Endothelial cell of umbilical vein (primary cell): ENCODE measurements at places on chromosomes 12 and 14.
A peak's percentile ranks its signal among the peaks of the same experiment; 100 is the strongest.

- DNase-seq, result peak; percentile 72
Measured at GRCh38 chr12:77324763-77325468, 259.5 kb upstream of the E2F7 start.

- no peak for DNase-seq
Measured at GRCh38 chr14:64506721-64507120, 2.2 kb downstream of the ZBTB1 start.

DNA sequence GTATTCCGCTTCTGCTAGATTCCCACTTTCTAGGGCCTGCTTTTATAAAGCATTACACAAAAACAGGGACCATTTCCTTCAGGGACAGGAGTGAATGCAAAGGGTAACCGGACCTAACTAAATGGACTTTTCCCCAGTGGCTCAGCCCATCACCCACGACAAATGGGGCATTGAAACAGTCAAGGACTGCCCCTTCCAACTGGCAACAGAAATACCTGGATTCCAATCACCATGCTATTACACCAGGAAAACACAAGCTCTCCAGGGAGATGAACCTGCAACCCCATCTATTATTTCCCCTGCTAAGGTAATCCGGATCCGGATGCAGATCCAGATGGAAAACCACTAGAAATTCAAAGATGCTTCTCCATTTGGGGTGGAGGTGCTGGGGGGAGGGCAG lies 1.0 kb downstream of the MPHOSPH9 start:
- no peak for DNase-seq

DNA sequence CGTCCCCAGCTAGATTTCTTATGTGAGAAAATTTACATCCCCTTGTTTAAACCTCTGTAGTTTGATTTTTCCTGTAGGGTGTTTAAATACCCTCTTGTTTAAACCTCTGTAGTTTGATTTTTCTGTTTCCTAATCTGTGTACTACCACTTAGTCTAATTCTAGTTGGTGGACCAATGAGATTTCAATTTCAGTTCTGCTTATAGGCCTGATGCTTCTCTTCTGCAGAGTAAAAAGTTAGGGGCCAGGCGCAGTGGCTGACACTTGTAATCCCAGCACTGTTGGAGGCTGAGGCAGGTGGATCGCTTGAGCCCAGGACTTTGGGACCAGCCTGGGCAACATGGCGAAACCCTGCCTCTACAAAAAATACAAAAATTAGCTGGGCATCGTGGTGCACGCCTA lies 11.5 kb downstream of the UBC start:
- no peak for DNase-seq

GRCh38 chr14:95943699-95944098 lies 67.1 kb downstream of the TUNAR start:
- DNase-seq, result no peak

GRCh38 chr14:78202163-78202562 lies 32.0 kb downstream of the NRXN3 start:
- DNase-seq, result no peak

DNA sequence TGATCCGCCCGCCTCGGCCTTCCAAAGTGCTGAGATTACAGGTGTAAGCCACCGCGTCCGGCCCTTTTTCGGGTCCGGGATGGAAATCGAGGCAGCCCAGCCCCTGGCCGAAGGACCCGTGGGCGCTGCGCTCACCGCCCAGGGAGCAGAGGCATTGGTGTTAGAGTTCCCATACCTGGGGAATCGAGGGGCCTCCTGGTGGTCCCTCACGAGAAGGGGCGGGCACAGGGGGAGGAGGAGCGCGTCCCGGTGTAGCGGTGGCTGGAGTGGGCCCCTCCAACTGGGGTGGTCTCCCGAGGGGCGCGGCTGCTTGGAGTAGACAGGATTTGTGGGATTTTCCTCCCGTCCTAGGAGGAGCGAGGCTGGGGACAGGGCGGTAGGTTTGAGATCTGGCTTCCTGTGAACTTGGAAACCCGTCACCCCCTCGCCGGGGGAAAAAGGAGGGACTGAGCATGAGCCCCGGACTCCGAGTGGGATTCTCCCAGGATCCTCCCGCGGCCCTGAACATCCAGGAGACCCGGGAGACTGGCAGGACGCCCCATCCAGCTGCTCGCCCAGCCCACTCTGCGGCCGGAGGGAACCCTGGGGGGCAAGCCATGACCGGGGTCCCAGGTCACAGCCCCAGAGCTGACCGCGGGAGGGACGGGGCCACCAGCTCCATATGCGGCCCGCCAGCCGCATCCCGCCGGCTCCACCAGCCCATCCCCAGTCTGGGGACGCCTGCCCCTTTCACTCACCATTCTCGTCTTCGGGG lies 70.9 kb downstream of the ASCL4 start:
- no peak for DNase-seq

GRCh38 chr14:56195704-56196103 lies 77.5 kb downstream of the PELI2 start:
- DNase-seq, result peak; percentile 31

GRCh38 chr12:49223122-49223521 lies 34.2 kb upstream of the TUBA1A start:
- no peak for DNase-seq

DNA sequence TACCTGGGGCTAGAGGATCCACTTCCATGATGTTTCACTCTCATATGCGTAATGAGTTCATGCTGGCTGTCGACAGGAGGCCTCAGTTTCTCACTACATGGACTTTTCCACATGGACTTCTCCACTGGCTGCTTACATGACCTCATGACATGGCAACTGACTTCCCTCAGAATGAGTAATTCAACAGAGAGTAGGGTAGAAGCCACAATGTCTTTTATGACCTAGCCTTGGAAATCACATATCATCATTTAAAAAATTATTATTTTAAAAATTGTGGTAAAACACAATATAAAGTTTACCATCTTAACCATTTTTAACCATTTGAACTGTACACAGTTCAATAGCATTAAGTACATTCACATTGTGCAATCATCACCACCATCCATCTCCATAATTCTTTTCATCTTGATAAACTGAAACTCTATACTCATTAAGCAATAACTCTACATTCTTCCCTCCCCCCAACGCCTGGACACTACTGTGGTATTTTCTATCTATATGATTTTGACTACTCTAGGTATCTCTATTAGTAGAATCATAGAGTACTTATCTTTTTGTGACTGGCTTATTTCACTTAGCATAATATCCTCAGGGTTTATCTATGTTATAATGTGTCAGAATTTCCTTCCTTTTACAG lies 144.5 kb downstream of the TGFB3 start:
- no peak for DNase-seq

GRCh38 chr14:59769586-59769985 lies 101.0 kb downstream of the RTN1 start:
- DNase-seq, result no peak

- no peak for DNase-seq
Measured at GRCh38 chr12:91636721-91637120, 454.1 kb upstream of the DCN start.

GRCh38 chr12:59736359-59736758 lies 140.5 kb downstream of the SLC16A7 start:
- no peak for DNase-seq

GRCh38 chr12:81722004-81722403 lies 37.1 kb downstream of the PPFIA2 start:
- DNase-seq, result no peak

GRCh38 chr12:26069796-26070195 lies 55.0 kb downstream of the BHLHE41 start:
- DNase-seq, result no peak

- DNase-seq, result no peak
Measured at GRCh38 chr12:119082496-119082895, 96.2 kb upstream of the HSPB8 start.

DNA sequence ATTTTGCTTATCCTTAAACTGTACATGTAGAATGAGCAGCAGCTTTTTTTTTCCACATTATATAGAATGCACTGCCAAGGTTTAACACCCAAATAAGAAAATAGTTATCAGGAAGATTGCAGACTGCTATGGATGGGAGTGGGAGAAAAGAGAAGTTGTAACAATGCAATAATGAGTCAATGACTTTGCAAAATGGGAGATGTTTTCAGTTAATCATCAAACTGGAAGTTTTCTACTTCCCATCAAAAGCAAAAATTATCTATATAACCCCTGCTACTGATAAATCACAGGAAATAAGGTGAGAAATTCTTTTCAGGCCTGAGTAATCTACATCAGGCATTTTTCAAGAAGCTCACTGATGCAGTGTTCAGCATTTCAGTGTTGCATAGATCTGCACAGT lies 309.1 kb downstream of the GXYLT1 start:
- DNase-seq, result no peak

DNA sequence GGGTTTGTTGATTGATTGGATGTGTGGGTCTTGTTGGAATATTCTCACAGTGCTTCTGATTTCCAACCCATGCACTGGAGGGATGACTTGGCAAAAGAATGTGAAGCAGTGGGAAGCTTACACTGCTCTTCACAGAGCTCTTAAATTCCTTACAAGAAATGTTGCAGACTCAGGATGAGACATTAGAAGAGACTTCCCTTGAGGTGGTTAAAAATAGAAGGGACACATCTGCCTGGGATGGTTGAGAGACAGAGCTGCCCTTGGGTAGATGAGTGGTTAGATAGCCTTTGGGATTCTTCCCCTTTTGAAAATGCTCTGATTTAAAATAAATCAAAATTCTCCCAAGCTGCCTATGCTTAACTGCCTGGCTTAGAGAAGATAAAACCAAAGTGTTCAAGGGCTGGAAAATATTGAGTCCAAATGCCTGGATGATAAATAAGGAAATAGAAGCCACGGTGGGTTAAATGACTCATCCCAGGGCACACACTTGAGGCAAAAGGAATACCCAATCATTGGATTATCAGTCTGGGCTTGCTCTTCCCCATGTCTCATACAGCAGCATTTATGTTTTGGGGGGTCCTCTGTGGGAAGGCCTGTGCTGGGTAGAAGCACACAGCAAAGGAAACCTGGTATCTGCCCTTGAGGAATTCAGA lies 264.3 kb downstream of the AKAP6 start:
- DNase-seq, result no peak
